Sigmoid colon (tissue), 7 donors: ENCODE measurements at places on chromosomes 7 and 10. TPM values are rescaled to one million over a fixed set of nuclear protein-coding genes. Genes with fewer than 3 reads are reported as not detected.
A peak's percentile ranks its signal among the peaks of the same experiment; 100 is the strongest.

RAPGEF5 gene
- 17.4 TPM for total RNA-seq

CABCOCO1 gene
- 3.1 TPM for total RNA-seq

TMEM213 gene
- total RNA-seq: not detected

SPDYE16 gene
- total RNA-seq: not detected

SPAM1 gene
- not detected for total RNA-seq

GRCh38 chr7:67462781-67463191, 466.2 kb downstream of the TYW1 start:
- H3K4me3 ChIP-seq: no peak overlapping the region
- no peaks in the 10 kb centered on the region for H3K27me3 ChIP-seq
- peak overlapping the region; percentile 66 for H3K27ac ChIP-seq
- peaks cover 22% of the 10 kb centered on the region for H3K4me1 ChIP-seq
- DNase-seq: peak; percentile 92

GRCh38 chr7:36048141-36048901, 104.7 kb upstream of the EEPD1 start:
- H3K4me3 ChIP-seq: no peak overlapping the region
- H3K36me3 ChIP-seq: no peaks in the 10 kb centered on the region
- no peak overlapping the region for H3K27ac ChIP-seq

DNA sequence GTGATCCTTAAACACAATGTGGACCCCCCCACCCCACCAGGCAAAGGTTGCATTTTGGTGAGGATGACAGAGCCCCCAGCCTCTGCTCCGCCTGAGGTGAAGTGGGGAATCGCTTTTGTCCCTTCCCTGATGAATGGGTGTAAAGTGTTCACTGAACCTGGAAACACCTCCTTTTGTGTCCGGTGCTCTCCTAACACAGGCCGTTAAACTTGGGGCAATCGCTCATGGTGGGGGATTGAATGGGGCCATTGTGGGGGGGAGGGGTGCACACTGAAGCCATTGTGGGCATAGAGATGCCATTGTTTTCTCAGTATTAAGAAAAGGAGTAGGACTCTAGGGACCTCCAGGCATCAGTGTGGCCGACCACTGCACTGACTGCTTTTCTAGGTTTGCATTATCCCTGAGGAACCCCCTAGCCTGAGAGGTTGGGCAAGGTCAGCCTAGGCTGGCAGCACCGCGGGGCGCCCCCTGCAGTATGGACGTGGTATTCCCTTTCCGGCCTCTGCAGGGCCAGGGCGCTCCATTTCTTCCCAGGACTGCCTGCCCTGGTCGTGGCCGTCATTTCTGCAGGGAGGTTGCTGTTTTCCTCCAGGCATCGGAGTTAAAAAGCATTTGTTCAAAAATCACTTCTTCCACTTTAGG, 158.3 kb downstream of the TCF7L2 start:
- H3K4me1 ChIP-seq: no peaks in the 10 kb centered on the region
- no peak overlapping the region for H3K4me3 ChIP-seq
- H3K27ac ChIP-seq: peak overlapping the region; percentile 4
- no peaks in the 10 kb centered on the region for H3K36me3 ChIP-seq
- no peak for DNase-seq
- H3K27me3 ChIP-seq: no peaks in the 10 kb centered on the region

- H3K4me3 ChIP-seq: no peak overlapping the region
- DNase-seq: no peak
- H3K36me3 ChIP-seq: no peaks in the 10 kb centered on the region
These were observed 212.7 kb downstream of the HERPUD2 start for GRCh38 chr7:35482231-35482630.

GRCh38 chr10:86091216-86091615, 275.4 kb downstream of the GRID1 start:
- no peak for DNase-seq
- H3K27me3 ChIP-seq: no peaks in the 10 kb centered on the region
- no peaks in the 10 kb centered on the region for H3K36me3 ChIP-seq
- H3K4me1 ChIP-seq: no peaks in the 10 kb centered on the region
- H3K4me3 ChIP-seq: no peak overlapping the region
- H3K27ac ChIP-seq: no peak overlapping the region

DNA sequence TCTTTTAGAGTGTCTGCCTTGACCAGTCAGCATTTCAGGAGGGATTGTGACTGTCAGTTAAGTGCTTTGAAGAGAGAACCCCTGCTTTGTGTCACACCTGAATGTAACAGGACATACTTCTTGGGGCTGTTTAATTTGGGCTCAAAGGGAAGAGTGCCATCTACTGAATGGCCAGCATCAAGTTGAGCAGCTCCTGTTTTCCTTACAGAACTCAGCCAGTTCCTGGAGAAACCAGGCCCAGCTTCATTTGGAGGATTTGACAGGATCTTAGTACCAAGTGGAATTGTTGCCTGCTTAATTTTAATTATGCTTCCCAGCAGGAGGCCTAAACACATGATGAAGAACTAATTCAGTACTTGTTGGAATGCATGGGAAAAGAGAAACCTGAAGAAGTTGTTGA, 8.3 kb downstream of the ADD3 start:
- H3K27me3 ChIP-seq: no peaks in the 10 kb centered on the region
- DNase-seq: no peak
- no peak overlapping the region for H3K4me3 ChIP-seq
- H3K27ac ChIP-seq: no peak overlapping the region
- H3K4me1 ChIP-seq: peaks cover 38% of the 10 kb centered on the region

GRCh38 chr10:24417053-24417452, 208.1 kb downstream of the KIAA1217 start:
- DNase-seq: no peak
- peak overlapping the region; percentile 45 for H3K27ac ChIP-seq
- no peak overlapping the region for H3K4me3 ChIP-seq
- no peaks in the 10 kb centered on the region for H3K4me1 ChIP-seq
- H3K36me3 ChIP-seq: no peaks in the 10 kb centered on the region

GRCh38 chr7:94056796-94057207, 52.6 kb upstream of the BET1 start:
- no peaks in the 10 kb centered on the region for H3K27me3 ChIP-seq
- H3K4me1 ChIP-seq: no peaks in the 10 kb centered on the region
- H3K4me3 ChIP-seq: no peak overlapping the region
- H3K27ac ChIP-seq: no peak overlapping the region
- H3K36me3 ChIP-seq: no peaks in the 10 kb centered on the region

DNA sequence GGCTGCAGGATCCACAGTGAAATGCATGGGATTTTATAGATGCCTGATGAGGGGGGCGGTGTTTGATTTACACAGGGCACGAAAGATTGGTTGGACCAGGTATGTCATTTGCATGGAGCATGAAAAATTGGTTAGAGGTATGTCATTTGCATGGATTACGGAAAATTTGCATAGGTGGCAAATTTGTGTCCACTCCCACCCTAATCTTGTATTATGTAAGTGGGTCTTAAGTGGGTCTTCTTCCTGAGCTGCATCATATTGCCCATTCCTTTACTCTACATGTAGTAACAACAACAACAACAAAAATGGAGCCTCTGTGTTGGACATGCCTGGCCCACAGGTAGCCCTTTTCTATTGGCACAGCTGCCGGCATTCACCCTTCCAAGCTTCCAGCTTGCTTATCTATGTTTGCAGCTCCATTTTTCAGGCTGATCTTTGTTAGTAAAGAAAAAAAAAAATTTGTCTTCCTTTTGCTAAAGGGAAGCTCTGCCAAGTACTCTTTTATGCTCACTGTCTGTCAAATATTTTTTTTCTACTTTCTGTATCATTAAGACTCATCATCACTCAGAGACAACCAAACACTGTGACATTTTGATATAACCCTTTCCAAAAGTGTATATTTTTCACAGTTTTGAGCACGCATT, 10.3 kb upstream of the ZNF273 start:
- H3K36me3 ChIP-seq: peaks cover under 1% of the 10 kb centered on the region
- peaks cover 47% of the 10 kb centered on the region for H3K4me1 ChIP-seq
- DNase-seq: no peak
- H3K4me3 ChIP-seq: no peak overlapping the region
- no peaks in the 10 kb centered on the region for H3K27me3 ChIP-seq

DNA sequence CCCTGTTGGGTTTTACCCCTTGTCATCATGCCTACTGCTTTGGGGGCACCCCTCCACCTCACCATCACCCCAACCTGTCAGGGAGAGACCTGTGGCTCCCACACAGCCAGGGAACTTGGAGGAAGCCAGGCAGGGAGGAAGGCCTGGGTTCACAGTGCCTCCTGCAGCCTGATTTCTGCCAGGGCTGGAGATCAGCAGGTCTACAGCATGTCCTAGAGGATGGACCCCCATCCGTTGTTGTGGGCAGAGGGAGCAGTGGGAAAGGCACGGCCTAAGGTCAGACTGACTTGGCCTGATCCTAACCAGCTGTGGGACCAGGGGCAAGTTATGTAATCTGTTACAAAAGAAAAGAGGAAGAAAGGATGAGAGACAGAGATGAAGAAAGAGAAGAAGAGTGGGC, 28.2 kb downstream of the ZCCHC24 start:
- peak overlapping the region; percentile 58 for H3K27ac ChIP-seq
- H3K27me3 ChIP-seq: no peaks in the 10 kb centered on the region

DNA sequence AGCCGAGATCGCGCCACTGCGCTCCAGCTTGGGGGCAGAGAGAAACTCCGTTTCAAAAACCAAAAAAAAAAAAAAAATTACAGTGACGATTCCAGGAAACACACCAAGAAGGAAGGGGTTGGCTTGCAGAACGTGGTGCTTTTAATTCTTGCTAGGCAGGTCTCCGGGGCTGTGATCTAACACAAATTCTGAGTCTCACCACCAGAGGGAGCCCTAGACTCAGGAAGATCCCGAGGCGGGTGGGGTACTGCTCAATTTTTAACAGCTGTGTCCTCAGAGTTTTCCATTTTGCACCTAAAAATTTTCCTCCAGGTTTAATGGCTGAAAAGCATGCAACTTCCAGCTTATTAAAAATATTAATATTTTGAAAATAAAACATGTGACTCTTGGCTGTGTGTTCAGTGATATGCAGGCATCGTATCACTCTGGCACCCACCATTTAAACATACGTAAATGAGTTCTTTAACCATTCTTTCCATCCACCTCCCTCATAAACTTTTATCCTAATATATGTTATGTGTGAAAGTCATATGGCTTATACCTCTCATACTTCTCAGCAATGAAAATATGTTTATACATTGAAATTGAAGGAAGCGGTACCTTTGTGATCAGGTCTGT, 26.5 kb upstream of the NUB1 start:
- H3K27ac ChIP-seq: no peak overlapping the region
- no peaks in the 10 kb centered on the region for H3K4me1 ChIP-seq
- no peaks in the 10 kb centered on the region for H3K27me3 ChIP-seq
- no peak overlapping the region for H3K4me3 ChIP-seq
- no peaks in the 10 kb centered on the region for H3K36me3 ChIP-seq

DNA sequence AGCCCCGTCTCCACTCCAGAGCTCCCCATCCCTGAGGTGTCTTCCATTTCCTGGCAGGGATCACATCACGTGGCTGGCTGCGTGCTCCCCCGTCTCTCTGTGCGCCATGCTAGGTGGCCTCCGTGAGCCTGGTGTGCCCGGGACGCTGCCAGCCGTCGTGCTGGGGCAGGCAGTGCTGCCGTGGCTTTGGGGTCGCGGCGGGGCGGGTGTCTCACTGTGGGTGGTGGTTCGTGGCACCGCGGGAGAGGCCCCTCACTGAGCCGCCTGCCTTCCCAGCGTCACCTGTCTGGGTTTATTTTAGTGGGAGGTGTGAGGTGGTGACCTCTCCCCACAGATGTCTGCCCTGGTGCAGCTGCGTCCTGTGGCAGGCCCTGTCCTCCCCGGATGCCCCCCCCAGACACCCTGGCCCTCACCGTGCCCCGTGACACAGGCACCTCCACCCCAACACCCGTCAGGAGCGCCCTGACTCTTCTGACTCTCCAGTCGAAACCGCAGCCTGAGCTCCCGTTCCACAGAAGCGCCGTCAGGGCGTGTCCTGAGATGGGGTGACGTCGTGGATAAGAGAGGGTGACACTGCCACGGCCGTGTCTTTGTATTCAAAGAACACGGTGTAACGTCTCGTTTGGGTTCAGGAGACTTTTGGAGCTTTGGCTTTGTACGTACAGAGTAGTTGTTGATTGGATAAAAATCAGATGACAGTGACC, 18.0 kb downstream of the GET4 start:
- H3K27ac ChIP-seq: no peak overlapping the region
- no peak for DNase-seq
- no peaks in the 10 kb centered on the region for H3K27me3 ChIP-seq
- peaks cover 11% of the 10 kb centered on the region for H3K4me1 ChIP-seq
- H3K4me3 ChIP-seq: no peak overlapping the region

GRCh38 chr10:109205929-109206585, 717.3 kb downstream of the XPNPEP1 start:
- no peaks in the 10 kb centered on the region for H3K27me3 ChIP-seq
- no peaks in the 10 kb centered on the region for H3K4me1 ChIP-seq
- no peak overlapping the region for H3K4me3 ChIP-seq
- no peak for DNase-seq
- no peaks in the 10 kb centered on the region for H3K36me3 ChIP-seq

GRCh38 chr10:123583639-123584418, 82.3 kb upstream of the GPR26 start:
- H3K4me1 ChIP-seq: peaks cover 14% of the 10 kb centered on the region
- peak overlapping the region; percentile 80 for H3K27ac ChIP-seq
- no peak overlapping the region for H3K4me3 ChIP-seq
- peak; percentile 96 for DNase-seq
- H3K27me3 ChIP-seq: no peaks in the 10 kb centered on the region

DNA sequence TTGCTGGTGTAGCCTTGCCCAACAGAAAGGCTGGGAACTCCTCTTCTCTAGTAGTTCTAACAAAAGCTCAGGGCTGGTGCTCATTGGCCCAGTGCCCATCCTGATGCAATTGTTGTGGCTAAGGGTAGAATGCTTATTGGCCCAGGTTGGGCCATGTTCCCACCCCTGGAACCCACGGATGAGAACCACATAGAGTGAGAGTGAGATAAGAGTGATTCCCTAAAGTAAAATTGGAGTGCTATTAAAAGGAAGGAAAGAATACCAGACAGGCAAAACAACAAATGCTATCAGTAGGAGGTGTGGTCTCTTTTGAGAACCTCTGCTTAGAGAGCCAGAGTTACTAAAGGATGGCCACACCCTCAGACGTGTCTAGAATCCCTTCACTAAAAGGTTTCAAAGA, 49.2 kb downstream of the LGI1 start:
- no peak overlapping the region for H3K4me3 ChIP-seq
- no peak overlapping the region for H3K27ac ChIP-seq
- H3K36me3 ChIP-seq: no peaks in the 10 kb centered on the region
- DNase-seq: no peak
- H3K4me1 ChIP-seq: no peaks in the 10 kb centered on the region

GRCh38 chr7:88116235-88116795, 103.5 kb downstream of the SRI start:
- no peak overlapping the region for H3K27ac ChIP-seq
- DNase-seq: no peak
- H3K36me3 ChIP-seq: no peaks in the 10 kb centered on the region
- no peaks in the 10 kb centered on the region for H3K4me1 ChIP-seq

DNA sequence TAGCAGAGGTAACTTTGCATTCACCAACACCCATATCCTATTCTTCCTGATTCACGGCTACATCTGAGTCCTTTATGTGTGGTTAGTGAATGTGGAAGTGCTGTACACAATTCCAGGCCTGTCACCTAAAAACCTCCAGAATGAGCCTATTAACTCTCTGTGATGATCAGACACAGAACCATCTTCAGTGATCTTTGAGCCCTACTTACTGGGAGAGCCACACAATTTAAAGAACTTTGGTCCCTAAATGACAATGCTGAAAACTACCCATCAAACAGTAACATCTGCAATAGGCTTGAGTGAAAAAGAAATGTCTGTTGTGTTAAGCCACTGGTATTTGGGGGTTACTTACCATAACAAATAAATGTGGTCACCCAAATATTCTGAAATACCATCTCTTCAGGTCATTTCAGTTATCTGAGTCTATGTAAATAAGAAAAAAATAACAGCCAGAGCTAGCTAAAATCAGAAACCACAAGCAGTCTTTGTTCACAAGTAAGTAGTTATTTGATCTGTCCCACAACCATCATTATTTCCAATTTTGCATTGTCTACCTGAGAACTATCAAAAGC, 145.7 kb downstream of the HGF start:
- no peaks in the 10 kb centered on the region for H3K4me1 ChIP-seq
- H3K27ac ChIP-seq: no peak overlapping the region
- H3K27me3 ChIP-seq: no peaks in the 10 kb centered on the region
- no peak overlapping the region for H3K4me3 ChIP-seq
